ENCODE measurements at places on chromosomes 3 and 15. TPM values are rescaled to one million over a fixed set of nuclear protein-coding genes. Genes with fewer than 3 reads are reported as not detected.

MINDY2 gene
- total RNA-seq = 16.1 TPM

C2CD4A gene
- total RNA-seq = not detected

HACL1 gene
- 17.9 TPM for total RNA-seq

SCN11A gene
- total RNA-seq = not detected

CHDH gene
- 0.07 TPM for total RNA-seq

NRG4 gene
- not detected for total RNA-seq

CPB1 gene
- total RNA-seq = not detected

RTP3 gene
- not detected for total RNA-seq

MEX3B gene
- total RNA-seq = 3.0 TPM

STAC gene
- total RNA-seq = 29.0 TPM

GOLGA6D gene
- total RNA-seq = not detected

OR5K2 gene
- not detected for total RNA-seq

HSPBAP1 gene
- total RNA-seq = 5.1 TPM

ZNF660 gene
- 0.49 TPM for total RNA-seq

GLDN gene
- not detected for total RNA-seq

GPR156 gene
- total RNA-seq = 0.07 TPM

NR1I2 gene
- total RNA-seq = 0.05 TPM

PAQR5 gene
- not detected for total RNA-seq

MESP2 gene
- total RNA-seq = not detected

HTR3D gene
- total RNA-seq = not detected

CLASP2 gene
- total RNA-seq = 45.6 TPM

CLSTN2 gene
- 0.05 TPM for total RNA-seq

PRRT3 gene
- 1.5 TPM for total RNA-seq

FOXL2 gene
- not detected for total RNA-seq

Data from mammary microvascular endothelial cell (primary cell).